Uterus (tissue), 4 donors: ENCODE measurements at places on chromosomes 4 and X. TPM values are rescaled to one million over a fixed set of nuclear protein-coding genes. Genes with fewer than 3 reads are reported as not detected.

- DNase-seq: no peak
These were observed 3.8 kb downstream of the CHST7 start for GRCh38 chrX:46577221-46578005.

MGAT4D gene
- not detected for total RNA-seq

GRCh38 chr4:129490516-129490915 is 394.6 kb downstream of the C4orf33 start:
- no peak for DNase-seq

DNA sequence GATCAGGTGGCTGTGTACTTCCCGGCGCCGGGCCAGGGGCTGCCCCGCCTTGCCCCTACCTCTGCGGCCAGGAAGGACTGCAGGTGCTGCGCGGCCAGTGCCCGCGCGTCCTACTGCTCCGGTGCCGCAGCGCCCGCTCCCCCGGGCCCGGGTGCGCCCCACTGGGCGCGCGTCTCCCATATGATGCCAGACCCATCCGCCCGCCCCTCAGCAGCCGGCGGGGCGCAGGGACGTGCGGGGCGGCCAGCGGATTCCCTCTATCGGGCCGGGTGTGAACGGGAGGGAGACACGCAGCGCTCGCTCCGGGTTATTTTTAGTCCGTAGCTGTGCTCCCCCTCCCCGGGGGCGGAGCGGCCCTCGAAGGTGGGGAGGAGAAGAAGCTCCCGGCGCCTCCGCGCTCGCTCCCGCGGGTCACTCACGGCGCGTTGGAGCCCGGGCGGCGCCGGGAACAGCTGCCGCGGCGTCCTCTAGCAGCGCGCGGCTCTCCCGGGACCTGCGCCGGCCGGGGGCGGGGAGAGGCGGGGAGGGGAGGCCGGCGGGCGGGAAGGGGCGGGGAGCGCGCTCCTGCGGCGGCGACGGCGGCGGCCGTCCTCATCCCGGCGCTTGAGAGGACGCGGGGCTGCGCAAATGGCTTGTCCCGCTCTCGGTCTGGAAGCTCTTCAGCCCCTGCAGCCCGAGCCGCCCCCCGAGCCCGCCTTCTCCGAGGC is 103.6 kb downstream of the UCHL1 start:
- DNase-seq: no peak

- no peak for DNase-seq
These were observed 71.0 kb downstream of the PRSS12 start for GRCh38 chr4:118281611-118282442.

HELT gene
- not detected for total RNA-seq

- no peak for DNase-seq
These were observed 46.6 kb upstream of the PGRMC2 start for GRCh38 chr4:128334256-128334655.

CDS1 gene
- 3.7 TPM for total RNA-seq

DNA sequence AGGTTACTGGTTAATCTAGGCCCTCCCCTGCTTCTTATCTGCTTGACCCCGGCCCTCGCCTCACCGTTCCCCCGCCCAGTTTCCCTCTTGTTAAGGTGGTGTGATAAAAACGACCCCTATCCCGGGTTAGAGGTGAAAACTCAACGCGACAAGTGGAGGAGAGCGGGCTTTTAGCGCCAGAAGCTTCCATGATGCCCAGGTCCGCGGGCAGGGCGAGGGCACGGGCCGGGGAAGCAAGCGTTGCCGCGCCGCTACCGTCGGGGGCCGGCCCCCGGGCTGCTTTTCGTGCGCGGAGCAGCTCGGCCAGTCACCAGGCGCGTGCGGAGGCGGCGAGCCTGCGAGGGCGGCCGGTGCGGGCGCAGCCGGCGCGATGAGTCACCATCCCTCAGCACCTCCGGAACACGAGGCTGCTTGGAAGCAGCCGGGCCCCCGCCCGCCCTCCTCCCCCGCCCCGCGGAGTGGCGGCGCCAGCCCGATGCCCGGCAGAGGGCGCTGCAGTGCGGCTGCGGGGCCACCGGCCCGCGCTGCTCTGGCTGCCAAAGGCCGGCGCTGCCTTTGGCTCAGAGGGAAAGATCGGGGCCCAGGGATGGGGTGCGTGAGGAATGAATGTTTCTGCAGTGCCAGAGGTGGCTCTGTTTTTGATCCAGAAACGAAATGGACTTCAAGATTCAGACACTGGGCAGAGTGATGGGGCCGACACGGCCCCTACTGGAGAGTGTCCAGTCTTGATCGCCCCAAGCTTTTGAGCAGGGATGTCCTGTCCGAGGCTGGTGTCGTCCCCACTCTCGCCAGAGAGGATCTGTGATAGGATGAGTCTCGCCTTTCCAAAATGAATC is 107.8 kb downstream of the NHSL2 start:
- peak; percentile 87 for DNase-seq

DNA sequence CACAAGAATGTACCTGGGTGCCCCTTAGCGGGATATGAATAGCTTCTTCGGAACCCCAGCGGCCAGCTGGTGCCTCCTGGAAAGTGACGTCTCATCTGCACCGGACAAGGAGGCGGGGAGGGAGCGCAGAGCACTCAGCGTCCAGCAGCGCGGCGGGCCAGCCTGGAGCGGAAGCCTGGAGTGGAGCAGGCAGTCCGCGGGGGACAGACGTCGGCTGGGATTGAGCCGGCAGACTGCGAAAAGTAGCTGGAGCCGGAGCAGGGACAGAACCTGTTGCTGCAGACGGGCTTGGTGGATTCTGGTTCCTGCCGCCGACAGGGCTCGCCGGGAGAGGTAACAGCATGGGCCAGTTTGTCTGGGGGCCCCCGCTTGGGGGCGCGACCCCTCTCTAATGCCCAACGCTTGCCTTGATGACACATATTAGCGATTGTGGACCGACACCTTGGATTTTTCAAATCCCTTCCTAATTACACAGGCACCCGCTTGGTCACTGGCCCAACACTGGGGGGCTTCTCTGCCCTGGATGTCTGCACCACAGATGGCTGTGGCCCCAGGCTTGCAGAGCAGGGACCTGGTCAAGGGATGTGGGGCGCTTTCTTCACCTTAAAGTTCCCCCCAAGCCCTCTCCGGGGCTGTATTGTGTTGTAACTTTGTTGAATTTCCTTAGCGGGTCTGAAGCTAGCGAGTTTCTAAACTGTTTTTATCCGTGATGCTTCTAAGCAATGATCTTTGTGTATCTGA is at the start of gene NPFFR2:
Gene NPFFR2 (plus strand): TSS at position 133 of the 741 bp plus-strand sequence. CDS start 96,592 bp downstream, outside the sequence.
- no peak for DNase-seq

GRCh38 chr4:6768539-6768905 is 14.0 kb upstream of the KIAA0232 start:
- no peak for DNase-seq

DNA sequence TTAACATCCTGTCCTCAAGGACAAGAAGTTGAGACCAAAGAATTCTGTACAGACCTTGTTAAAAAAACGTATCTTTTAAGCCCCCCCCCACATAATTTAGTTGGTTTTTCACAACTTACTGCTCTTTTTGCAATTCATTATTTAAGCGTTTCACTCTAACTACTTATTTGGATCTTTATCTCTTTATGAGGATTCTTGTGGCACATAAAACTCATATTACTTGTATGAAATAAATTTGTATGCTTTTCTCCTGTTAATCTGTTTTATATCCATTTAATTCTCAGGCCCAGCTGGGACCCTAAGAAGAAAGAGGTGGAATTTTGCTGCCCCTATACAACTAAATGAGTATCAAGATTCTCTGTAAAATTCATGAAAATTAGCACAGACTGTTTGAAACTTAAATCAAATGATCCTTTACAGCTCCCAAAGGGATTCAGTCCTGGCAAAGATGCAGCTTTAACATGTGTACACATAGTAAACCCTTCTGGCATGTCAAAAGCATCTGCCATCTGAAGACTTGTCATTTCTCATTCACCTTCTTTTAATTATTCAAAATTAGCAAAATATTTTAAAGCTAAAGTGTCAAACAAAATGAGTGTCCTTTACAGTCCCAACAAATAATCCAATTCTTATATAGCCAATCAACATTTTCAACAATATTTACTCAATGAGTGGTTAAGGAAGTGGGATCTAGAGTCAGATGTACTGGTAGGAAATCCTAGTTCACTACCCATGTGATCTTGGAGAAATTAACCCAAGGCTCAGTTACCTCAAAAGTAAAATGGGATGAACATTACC is 17.7 kb downstream of the ARAP2 start:
- no peak for DNase-seq

BST1 gene
- 1.5 TPM for total RNA-seq

GRCh38 chr4:184953421-184953945 is 64.8 kb upstream of the HELT start:
- no peak for DNase-seq

GRCh38 chrX:150167482-150168324 is 195.4 kb upstream of the MAMLD1 start:
- no peak for DNase-seq

LPAR4 gene
- total RNA-seq: not detected

- DNase-seq: no peak
These were observed 98.7 kb upstream of the SLC4A4 start for GRCh38 chr4:71240094-71240493.

GRCh38 chr4:14149176-14150053 is 521.9 kb upstream of the BOD1L1 start:
- DNase-seq: no peak

- DNase-seq: no peak
These were observed 53.4 kb upstream of the ATP8A1 start for GRCh38 chr4:42710329-42710728.

GRCh38 chr4:48499551-48500066 is 9.6 kb downstream of the ZAR1 start:
- DNase-seq: no peak

DNA sequence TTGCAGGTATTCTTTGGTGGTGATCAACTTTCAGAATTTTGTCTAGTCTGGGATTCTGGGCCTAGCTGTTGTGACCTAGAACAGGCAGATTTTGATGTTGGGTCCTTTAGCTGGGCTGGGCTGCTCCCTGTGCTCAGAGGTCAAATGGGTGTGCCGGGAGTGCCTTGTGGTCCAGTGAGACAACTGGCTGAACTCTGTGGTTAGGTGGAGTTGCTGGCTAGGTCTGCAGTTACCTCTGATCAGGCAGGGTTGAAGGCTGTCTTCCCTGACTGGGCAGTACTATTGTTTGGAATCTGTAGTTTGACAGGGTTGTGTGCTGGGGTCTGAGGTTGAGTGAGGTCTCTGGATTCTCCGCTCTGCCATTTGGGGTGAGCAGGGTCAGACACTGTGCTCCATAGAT is 599.3 kb downstream of the RAPGEF2 start:
- no peak for DNase-seq

GRCh38 chrX:14032406-14032805 is 2.7 kb upstream of the GEMIN8 start:
- peak; percentile 53 for DNase-seq

DNA sequence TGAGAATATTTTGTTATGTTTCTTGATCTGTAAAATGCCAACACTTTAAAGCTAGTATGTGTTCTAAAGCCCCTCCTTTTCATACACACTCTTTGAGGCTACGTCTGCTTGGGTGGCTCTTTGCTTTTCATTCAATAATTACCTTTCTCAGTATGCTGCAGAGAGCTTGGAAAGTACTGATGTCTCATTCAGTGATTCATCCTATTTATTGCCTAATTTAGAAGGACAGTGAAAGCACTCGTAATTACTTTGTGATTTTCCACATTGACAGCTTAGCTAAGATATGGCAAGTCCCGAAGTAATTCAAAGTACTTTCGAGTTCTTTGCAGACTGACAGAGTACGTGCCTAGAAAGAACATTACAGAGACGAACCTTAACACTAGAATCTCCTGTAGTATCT is 57.2 kb downstream of the BMP15 start:
- DNase-seq: no peak

GRCh38 chr4:87387237-87387636 is 3.8 kb downstream of the HSD17B11 start:
- DNase-seq: no peak

- DNase-seq: no peak
These were observed 126.5 kb downstream of the SLIT2 start for GRCh38 chr4:20378181-20378580.

USP27X gene
- 6.9 TPM for total RNA-seq
